ENCODE measurements at places on chromosomes 2 and 18. TPM values are rescaled to one million over a fixed set of nuclear protein-coding genes. Genes with fewer than 3 reads are reported as not detected.

DNA sequence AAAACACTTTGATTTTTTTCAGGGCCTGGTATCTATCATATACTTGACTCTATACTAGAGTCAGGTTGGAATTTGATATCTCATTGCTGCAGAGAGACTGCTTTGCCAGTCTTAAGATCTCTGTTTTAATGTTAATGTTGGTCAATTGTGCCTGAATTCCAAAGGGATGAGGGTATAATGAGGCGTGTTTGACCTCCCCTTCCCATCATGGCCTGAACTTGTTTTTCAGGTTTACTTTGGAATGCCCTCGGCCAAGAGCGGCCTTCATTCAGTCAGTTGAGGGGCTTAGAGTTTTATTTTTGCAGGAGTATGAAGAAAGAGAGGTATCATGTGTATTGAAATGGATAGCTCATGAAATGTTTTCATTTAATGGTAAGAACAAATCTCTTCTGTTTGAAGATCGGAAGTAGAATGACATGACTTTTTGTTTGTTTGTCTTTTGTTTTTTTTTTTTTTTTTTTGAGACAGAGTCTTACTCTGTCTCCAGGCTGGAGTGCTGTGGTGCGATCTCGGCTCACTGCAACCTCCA is 119.0 kb downstream of the KIAA1328 start:
- ATAC-seq = no peak

DNA sequence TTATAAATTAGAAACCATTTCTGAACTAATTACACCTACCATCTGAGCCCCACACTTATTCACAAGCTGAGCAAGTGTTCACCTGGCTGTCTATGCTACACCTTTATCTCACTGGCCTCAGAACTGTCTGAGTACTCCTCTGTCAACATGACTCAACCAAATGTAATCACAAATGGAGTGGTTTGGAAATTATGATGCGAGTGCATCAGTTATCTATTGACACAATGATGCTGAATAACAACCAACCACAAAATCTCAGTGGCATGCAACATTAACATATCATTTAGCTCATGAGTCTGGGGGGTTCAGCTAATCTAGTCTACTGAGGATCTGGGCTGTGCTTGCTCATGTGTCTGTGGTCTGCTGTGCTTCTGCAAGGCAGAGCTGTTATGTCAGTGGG is 184.2 kb upstream of the NXPH2 start:
- ATAC-seq = no peak

GRCh38 chr2:43611987-43612894 is 16.4 kb upstream of the THADA start:
- peak; percentile 84 for ATAC-seq

CLEC4F gene
- not detected for total RNA-seq

DNA sequence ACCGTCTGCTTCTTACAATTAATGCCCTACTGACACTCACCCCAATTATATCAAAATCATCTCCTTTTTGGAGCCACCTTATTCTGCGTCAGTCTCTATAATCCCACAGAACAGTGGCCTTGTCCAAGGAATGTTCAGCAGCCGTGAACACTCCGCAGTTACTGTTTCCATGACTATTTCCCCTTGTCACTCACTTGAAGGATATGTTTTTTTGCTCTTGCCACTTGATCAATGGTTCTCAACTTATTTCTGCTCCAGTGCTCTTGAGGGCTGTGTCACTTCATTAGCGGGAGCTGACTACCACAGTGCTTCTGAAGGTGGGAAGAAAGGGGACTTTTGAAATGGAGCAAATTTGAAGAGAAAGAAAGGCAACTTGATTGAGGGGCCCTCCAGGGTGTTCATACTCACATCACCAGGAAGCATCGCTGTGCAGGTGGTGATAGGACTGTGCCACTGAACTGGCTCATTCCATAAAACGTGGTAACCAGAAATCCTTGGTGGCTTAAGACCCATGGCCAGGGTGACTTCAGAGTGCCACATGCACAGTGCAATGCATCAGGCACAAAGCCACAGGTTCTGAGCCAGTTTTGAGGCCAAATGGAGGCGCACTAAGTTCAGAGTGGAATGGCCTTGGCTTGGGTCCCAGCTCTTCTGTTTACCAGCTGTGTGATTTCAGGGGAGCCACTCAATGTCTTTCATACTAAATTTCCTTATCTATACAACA is 320.6 kb upstream of the RAB12 start:
- no peak for ATAC-seq

- ATAC-seq = peak; percentile 67
These were observed at the start of gene FBXO41 for GRCh38 chr2:73284296-73285158. FBXO41 (minus strand) TSS chr2:73284478; CDS start chr2:73269630, 14,848 bp downstream.

FAM168B gene
- total RNA-seq = 211 TPM

DNA sequence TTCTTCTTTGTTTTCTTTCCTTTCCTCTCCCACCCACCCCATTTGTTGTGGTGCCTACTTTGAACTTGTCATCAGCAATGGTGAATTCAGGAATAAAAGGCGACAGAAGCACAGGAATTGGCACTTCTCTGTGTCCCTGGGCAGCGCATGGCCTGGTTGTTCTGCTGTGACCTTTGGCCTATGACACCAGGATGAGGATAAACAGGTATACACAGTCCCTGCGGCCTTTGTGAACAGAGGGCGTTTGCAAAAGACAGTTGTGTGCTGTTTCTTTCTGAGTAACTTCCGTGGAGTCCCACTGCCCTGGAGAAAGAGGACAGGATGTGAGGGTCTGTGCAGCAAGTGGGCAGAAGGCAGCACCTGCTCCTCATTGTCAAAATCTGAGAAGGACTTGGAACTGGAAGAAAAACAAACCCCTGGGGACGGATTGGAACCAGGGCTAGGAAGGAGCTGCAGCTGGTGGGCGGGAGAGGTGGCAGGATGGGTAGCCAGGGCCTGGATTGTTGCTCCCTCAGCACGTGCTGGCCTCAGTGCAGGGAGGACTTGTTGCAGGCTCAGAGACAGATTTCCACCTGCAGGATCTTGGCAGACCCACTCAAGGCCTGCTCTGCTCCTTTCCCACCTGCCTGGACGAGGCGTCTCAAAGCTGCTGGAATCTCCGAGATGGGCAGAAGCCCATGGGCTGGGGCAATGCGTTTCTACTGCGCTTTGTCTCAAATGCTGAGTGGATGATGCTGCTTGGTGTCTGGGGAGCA is 159.5 kb downstream of the ACKR3 start:
- ATAC-seq = no peak

ATOH8 gene
- 34.5 TPM for total RNA-seq

DNA sequence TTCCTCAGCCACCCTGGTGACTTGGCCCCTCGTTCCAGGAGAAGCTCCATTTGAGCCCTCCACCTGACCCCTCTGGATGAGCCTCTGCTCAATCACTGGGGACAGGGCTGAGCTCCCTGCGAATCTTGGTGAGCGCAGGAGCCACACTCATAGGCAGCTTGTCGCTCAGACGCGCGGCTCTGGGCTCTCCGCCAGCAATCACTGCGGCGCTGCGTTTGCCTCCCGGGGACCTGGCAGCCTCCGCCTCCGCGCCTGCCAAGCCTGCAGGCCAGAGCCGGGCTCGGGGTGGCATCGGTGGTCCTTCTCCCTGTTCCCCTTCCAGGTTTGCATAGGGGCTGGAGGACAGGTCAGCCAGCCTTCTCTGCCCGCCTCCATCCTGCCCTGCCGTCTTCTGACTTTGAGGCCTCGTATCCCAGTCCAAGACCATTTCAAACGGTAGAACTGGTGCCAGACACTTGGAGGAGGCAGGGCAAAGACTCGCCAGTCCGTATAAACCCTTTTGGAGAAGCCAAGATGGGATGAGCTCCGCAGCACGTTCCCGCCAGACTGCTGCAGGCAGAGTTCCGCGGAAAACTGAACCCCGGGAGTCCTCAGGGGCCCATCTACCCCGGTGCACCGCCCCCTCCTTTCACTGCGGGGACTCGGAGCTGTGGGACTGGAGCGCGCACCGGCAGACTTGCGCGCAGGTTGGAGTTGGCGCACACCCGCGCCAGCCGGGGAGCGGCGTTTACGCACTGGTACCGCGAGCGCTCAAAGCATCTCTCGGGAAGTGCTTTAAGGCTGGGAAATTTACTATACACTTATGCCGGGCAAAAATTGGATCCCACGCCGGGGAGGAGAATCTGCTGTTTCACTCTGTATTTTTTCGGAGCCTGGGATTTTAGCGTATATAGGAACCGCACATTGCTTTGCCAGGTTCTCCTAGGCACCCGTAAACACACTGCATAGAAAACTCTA is 1.1 kb upstream of the TACR1 start:
- peak; percentile 27 for ATAC-seq

GRCh38 chr2:6723865-6724604 is 141.7 kb downstream of the CMPK2 start:
- no peak for ATAC-seq
